ENCODE measurements at places on chromosomes 2 and 18.

GRCh38 chr18:36467614-36468013, 170.1 kb downstream of the FHOD3 start:
- DNase-seq: no peak
- no peak overlapping the region for H3K27ac ChIP-seq
- H3K4me1 ChIP-seq: no peaks in the 10 kb centered on the region
- no peak overlapping the region for H3K4me3 ChIP-seq

- H3K4me1 ChIP-seq: no peaks in the 10 kb centered on the region
- no peak overlapping the region for H3K4me3 ChIP-seq
- H3K27me3 ChIP-seq: peaks cover 1% of the 10 kb centered on the region
Observed at GRCh38 chr2:68018727-68019126, 44.1 kb downstream of the C1D start.

GRCh38 chr2:155907211-155907610, 425.3 kb downstream of the NR4A2 start:
- H3K36me3 ChIP-seq: no peaks in the 10 kb centered on the region
- DNase-seq: no peak
- H3K27ac ChIP-seq: no peak overlapping the region
- H3K4me1 ChIP-seq: no peaks in the 10 kb centered on the region

GRCh38 chr2:22800412-22800811, 584.6 kb upstream of the KLHL29 start:
- H3K4me3 ChIP-seq: no peak overlapping the region
- DNase-seq: no peak
- H3K27me3 ChIP-seq: no peaks in the 10 kb centered on the region
- H3K27ac ChIP-seq: no peak overlapping the region
- H3K36me3 ChIP-seq: no peaks in the 10 kb centered on the region
- no peaks in the 10 kb centered on the region for H3K4me1 ChIP-seq

DNA sequence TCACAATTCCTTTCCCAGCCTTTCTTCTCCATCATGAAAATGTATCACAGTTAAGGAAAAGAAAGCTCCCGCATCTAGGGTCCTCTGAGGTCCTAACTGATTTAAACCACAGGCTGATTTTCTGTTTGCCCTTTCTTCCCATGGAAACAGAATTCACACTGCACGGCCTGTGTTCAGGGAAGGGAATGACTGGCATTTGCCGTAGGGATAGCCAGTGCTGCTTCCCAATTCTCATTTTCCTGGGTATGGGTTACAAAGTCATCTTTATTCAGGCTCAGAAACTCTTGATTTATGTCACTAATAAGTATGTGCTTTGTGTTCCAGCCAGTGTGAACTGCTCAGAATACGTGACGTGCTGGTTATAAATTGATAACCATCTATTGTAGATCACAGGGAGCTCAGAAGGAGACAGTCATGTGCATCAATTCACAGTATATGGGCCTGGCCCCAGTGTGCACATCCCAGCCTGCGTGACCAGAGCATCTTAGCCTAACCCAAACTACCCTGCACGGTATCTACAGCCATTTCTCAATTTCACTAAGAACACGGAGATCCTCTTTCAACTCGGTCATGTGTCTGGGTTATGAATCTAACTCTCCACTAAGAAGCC, 163.3 kb downstream of the LRRC30 start:
- no peak for DNase-seq
- H3K4me3 ChIP-seq: no peak overlapping the region
- H3K36me3 ChIP-seq: no peaks in the 10 kb centered on the region
- H3K27ac ChIP-seq: no peak overlapping the region
- H3K4me1 ChIP-seq: no peaks in the 10 kb centered on the region
- H3K27me3 ChIP-seq: no peaks in the 10 kb centered on the region

- H3K27me3 ChIP-seq: no peaks in the 10 kb centered on the region
- no peaks in the 10 kb centered on the region for H3K36me3 ChIP-seq
- DNase-seq: no peak
- H3K27ac ChIP-seq: no peak overlapping the region
- H3K4me1 ChIP-seq: no peaks in the 10 kb centered on the region
Observed at GRCh38 chr18:29154758-29155725, 978.1 kb upstream of the CDH2 start.

- no peak overlapping the region for H3K4me3 ChIP-seq
- no peak overlapping the region for H3K27ac ChIP-seq
- H3K36me3 ChIP-seq: no peaks in the 10 kb centered on the region
- H3K27me3 ChIP-seq: peaks cover 18% of the 10 kb centered on the region
- DNase-seq: no peak
Observed at GRCh38 chr2:219399716-219400478, 12.2 kb upstream of the DNPEP start.

DNA sequence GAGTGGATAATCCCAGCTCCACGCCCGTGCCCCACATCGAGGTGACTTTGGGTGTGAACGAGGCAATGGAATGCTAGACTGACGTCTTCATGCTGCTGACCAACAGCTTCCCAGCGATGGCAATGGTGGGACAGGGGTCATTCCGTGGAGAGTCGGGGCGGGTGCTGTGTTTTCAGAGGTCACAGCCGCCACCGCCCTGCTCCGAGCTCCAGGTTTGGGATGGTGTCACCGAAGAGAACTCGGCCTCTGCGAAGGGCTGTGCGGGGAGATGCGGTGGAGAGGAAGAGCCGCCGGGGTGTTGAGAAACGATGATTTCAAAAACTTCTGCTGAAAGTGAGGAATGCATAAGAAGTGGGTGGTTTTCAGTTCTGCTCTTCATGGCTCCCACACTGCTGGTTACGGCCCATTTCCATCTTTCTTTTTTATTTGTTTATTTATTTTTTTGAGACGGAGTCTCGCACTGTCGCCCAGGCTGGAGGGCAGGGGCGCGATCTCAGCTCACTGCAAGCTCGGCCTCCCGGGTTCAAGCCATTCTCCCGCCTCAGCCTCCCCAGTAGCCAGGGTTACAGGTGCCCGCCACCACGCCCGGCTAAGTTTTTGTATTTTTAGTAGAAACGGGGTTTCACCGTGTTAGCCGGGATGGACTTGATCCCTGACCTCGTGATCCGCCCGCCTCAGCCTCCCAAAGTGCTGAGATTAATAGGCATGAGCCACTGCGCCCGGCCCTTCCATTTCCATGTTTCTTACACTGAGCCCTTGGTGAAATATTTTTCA, 142.6 kb downstream of the RTP5 start:
- H3K4me1 ChIP-seq: peaks cover 6% of the 10 kb centered on the region
- no peak overlapping the region for H3K4me3 ChIP-seq
- H3K27me3 ChIP-seq: no peaks in the 10 kb centered on the region
- DNase-seq: peak; percentile 56

DNA sequence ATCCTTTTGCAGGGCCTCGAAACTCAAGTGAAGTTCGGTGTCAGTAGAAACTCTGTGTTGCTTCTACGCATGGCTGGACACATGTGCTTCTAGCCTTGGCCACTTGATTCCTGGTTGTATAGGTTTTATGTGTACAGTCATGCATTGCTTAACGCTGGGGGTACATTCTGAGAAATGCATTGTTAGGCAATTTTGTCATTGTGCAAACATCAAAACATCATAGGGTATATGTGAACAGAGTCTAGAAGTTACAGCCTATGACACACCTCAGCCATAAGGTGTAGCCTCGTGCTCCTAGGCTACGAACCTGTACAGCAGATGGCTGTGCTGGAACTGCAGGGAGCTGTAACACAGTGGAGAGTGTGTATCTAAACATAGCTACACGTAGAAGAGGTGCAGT, 39.4 kb downstream of the TMEM18 start:
- H3K27ac ChIP-seq: no peak overlapping the region
- DNase-seq: no peak
- H3K36me3 ChIP-seq: no peaks in the 10 kb centered on the region
- no peak overlapping the region for H3K4me3 ChIP-seq
- H3K4me1 ChIP-seq: peaks cover 2% of the 10 kb centered on the region
- H3K27me3 ChIP-seq: no peaks in the 10 kb centered on the region

- peak overlapping the region; percentile 43 for H3K4me3 ChIP-seq
- no peak for DNase-seq
- H3K27ac ChIP-seq: peak overlapping the region; percentile 11
- no peaks in the 10 kb centered on the region for H3K36me3 ChIP-seq
- no peaks in the 10 kb centered on the region for H3K27me3 ChIP-seq
Observed at GRCh38 chr2:142866426-142866825, 11.0 kb upstream of the KYNU start.

DNA sequence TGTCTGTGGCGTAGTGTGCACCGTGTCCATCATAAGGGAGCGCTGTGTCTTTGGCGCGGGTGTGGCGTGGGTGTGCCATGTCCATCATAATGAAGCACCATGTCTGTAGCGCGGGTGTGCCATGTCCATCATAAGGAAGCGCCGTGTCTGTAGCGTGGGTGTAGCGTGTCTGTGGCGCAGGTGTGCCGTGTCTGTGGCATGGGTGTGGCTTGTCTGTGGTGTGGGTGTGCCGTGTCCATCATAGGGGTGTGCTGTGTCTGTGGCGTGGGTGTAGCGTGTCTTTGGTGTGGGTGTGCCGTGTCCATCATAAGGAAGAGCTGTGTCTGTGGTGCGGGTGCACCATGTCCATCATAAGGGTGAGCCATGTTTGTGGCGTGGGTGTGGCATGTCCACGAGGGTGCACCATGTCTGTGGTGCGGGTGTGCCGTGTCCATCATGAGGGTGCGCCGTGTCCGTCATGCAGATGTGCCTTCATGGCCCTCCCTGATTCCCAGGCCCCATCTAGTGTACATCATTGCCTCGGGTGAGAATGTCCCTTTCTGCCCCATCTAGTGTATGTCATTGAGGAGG, 275.0 kb downstream of the GBX2 start:
- H3K4me1 ChIP-seq: no peaks in the 10 kb centered on the region
- DNase-seq: no peak
- no peaks in the 10 kb centered on the region for H3K36me3 ChIP-seq
- H3K27ac ChIP-seq: no peak overlapping the region
- no peaks in the 10 kb centered on the region for H3K27me3 ChIP-seq

DNA sequence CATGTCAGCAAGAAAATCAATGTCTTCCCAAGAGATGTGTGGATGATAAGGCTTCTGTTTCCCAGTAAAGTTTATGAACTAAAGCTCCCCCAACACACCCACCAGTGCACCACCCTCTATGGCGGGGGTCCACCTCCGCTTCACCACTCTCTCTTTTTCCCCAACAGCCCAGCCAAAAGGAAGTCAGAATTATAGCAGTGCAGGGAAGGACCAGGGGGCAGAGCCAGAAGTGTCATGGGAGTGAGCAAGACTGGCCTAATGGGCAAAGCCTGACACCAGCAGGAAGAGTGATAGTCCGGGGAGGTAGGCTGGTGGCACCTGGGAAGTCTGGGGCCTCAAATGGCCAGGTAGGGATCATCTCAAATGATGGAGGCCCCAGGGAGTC, 167.7 kb downstream of the ZFP36L2 start:
- peak; percentile 55 for DNase-seq
- no peak overlapping the region for H3K4me3 ChIP-seq
- peak overlapping the region; percentile 60 for H3K27ac ChIP-seq
- H3K27me3 ChIP-seq: no peaks in the 10 kb centered on the region
- H3K36me3 ChIP-seq: no peaks in the 10 kb centered on the region
- peaks cover 16% of the 10 kb centered on the region for H3K4me1 ChIP-seq

GRCh38 chr18:50578030-50578429, 18.1 kb downstream of the MAPK4 start:
- H3K27ac ChIP-seq: no peak overlapping the region
- no peaks in the 10 kb centered on the region for H3K27me3 ChIP-seq
- no peaks in the 10 kb centered on the region for H3K4me1 ChIP-seq
- H3K4me3 ChIP-seq: no peak overlapping the region
- no peaks in the 10 kb centered on the region for H3K36me3 ChIP-seq

DNA sequence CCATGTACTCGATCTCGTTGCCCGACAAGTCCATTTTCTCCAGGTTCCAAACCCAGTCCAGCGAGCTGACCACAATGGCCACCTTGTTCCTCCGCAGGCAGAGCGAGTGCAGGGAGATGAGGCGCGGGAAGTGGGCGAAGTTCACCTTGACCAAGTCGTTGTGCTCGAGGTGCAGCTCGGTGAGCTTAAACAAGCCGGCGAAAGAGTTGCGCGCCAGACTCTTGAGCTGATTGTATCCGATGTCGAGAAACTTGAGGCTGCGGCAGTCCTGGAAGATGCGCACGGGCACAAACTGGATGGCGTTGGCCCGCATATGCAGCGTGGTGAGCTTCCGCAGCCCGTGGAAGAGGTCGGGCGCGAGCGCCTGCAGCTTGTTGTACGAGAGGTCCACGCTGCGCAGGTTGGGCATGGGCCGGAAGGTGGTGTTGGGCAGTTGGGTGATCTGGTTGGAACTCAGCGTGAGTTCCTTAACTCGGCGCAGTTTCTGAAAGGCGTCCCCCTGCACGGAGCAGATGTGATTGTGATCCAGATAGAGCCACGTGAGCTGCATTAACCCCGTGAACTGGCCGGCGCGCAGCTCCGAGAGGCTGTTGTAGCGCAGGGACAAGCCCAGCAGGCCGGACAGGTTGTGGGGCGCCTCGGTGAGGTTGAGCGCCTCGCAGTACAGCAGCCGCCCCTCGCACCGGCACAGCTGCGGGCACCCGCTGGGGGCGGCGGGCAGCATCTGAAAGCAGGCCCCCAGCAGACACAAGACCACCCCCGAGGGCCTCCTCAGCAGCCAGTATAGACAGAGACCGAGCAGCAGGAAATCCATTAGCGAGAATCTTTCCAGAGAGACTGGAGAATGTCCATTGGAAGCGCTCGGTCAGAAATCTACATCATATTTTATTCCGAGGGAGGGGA, 1.3 kb downstream of the LRRTM1 start:
- peak; percentile 71 for DNase-seq
- H3K27ac ChIP-seq: no peak overlapping the region
- no peak overlapping the region for H3K4me3 ChIP-seq
- H3K27me3 ChIP-seq: peaks cover 47% of the 10 kb centered on the region
- H3K4me1 ChIP-seq: peaks cover 21% of the 10 kb centered on the region

DNA sequence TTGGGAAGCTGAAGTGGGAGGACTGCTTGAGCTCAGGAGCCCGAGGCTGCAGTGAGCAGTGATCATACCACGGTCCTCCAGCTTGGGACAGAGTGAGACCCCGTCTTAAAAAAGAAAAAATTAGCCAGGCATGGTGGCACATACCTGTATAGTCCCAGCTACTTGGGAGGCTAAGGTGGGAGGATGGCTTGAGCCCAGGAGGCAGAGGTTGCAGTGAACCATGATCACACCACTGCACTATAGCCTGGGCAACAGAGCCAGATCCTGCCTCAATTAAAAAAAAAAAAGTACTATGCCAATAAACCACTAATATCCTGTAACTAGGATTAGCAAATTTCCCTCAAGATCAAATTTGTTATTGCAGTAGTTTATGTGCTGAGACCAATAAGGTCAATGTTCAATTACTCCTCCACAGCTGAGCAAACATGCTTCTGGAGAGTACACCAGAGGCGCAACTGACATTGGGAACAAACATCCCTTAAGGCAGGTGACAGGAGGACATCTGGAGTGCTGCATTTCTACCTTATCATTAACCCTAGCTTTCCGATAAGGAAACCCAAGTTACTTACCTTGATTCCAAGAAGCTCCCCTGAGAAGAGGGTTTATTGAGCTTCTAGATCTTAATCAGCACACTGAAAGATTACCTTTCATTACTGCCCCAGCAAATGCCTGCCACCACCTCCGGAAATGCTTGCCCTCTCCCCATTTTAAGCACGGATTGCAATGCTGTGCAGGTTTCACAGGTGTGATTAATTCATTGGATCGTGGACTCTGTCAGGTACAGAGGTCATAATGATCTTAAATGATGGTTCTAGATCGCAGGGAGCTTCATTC, 26.2 kb downstream of the MGAT4A start:
- no peak overlapping the region for H3K27ac ChIP-seq
- DNase-seq: no peak
- H3K36me3 ChIP-seq: peaks cover 2% of the 10 kb centered on the region
- H3K4me3 ChIP-seq: no peak overlapping the region
- H3K4me1 ChIP-seq: no peaks in the 10 kb centered on the region

Data from spleen (tissue), 13 donors.